RWPE1 (cell line): ENCODE measurements at places on chromosomes 3 and 15.
A peak's percentile ranks its signal among the peaks of the same experiment; 100 is the strongest.

DNA sequence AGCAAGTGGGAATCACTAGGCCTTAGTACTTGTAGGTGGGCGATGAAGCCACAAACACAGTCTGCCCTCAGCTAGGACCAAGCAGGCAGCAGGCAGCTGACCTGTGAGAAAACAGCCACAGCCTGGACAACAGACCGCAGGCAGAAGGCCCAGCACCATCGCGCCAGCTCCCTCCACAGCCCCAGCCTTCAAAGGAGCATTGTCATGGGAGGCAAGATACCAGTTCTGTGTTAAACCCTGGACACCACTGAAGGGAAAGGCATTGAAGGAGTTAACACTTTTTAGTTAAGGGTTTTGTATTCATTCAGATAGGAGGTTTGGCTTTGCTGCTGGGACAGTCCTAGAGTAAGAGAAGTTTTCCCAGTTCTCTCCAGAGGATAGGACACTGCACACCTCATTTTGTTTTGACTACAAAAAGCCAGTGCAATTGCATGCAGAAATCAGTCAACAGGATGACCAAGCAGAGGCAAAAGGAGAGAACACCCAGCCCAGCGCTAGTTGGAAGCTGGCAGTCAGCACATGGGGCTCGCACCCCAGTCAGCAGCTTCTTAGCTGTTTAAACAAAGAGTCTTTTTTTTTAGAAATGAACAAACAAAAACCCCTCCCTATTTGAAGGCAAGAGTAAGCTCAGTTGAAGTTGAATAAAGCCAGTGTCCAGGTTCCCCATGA lies 286.1 kb upstream of the TPM1 start:
- DNase-seq: no peak

GRCh38 chr15:41105348-41106334 lies 10.4 kb downstream of the INO80 start:
- DNase-seq: no peak

GRCh38 chr15:58562135-58562534 lies 130.3 kb downstream of the LIPC start:
- no peak for DNase-seq

DNA sequence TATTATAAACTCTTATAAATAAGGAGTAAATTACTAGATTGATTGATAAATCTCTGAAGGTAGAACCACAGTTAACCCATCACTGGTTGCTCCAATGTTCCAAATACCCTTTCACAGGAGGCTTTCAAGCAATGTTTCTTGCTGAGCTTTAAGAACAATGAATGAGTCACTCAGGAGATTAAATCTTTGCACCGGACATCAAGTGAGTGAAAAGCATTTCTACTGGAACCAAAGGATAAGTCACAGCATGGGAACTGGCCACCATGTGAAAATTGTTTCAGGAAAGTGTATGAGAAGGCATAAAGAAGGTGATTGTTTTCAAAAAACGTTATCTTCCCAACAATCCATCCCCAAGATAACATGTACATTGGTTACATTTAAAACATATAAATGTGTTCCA lies 90.6 kb downstream of the CNTN3 start:
- no peak for DNase-seq

GRCh38 chr3:130933801-130934345 lies 40.0 kb downstream of the ATP2C1 start:
- DNase-seq: no peak

DNA sequence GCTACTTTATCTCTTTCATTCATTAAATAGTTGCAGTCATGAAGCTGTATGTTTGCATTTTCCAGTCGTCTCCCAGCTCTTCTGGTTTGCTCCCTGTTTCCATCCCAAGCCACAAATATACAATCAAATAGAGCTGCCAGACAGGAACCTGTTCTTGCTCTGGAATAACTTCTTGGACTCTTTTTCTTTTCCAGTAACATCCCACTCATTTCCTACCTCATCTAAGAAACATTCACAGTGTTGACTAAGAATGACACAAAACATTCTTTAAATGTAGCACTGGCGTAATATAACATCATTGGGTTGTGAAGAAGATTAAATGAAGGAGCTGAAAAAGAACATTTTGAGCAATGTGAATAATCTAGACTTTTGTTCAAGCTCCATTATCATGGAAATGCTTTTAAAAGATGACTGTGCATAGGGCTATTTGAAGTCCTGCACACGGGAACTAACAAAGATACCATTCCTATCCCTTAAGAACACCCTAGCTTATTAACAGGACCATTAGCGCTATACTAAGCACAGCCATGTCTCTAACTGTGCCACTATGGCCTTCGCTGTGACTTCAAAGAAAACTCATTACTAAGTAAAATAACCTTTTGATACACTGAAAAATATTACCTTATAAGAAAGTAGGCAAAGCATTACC lies 574.0 kb downstream of the NAALADL2 start:
- DNase-seq: no peak

DNA sequence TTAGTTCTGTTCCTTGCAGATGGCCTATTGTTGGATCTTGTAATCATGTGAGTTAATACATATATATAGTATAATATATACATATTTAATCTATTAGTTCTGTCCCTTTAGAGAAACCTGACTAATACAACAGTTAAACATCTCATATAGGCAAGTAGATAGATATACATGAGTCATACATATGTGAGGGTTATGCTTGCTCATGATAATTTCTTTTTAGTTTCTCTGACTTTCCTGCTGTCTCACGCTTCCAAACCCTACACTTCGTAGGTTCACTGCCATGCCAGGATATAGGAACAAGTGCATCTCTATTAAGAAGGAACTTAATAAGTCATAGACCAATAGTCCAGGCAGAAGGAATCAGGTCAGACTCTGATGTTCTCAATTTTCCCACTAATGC lies 16.8 kb upstream of the CLDN16 start:
- DNase-seq: peak; percentile 32

DNA sequence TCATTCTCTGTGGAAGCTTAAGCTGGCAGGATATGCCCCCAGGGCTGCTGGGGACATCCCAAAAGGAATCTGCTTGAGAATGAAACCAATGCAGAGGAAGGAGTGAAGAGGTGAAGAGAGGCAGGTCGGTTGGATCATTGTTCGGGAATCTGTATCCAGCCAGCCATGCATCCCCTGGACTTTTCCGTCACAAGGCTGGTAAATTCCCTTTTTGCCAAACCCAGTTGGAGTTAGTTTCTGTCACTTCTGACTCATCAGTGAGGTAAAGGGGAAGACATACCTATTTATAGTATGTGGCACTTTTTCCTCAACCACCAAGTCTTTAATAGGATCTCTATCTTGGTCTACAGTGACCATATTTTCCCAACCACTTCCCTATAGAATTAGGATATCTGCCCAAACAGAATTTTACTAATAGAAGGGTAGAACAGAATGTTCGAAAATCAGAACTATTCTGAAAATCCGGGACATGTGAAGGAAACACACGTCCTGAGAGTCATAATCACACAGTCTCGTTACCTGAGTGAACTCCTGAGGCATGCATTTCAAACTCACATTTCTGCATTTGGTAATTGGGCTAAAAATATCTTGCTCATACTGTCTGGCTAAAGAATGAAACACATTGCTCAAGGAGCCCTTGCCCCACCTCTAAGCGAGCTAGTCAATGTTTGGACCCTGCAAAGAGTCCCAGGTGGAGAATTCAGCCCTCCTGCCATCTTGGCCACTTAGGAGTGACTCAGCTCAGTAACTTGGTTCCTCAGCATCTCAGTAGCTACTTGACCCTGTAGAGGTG lies 289.7 kb upstream of the ADAMTS9 start:
- peak; percentile 50 for DNase-seq

DNA sequence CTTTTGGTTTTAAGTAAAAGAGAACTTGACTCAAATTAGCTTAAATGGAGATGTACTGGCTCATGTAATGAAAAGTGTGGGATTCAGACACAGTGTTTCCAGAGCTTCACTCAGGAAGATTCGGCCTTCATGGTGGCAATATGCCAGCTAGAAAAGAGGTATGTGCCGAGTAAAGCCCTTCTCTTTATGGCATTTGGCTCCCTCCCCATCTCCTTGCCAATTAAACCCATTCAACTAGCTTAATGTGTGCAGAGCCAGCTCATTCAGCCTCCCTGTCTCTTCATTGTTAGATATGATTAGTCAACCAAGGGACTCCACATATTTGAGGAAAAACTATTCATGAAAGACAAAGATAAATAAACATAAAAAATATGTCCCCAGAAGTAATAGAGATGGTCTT lies 15.0 kb upstream of the TRANK1 start:
- no peak for DNase-seq
